Left lung (tissue), 14 donors: ENCODE measurements at places on chromosomes 7 and 10.

DNA sequence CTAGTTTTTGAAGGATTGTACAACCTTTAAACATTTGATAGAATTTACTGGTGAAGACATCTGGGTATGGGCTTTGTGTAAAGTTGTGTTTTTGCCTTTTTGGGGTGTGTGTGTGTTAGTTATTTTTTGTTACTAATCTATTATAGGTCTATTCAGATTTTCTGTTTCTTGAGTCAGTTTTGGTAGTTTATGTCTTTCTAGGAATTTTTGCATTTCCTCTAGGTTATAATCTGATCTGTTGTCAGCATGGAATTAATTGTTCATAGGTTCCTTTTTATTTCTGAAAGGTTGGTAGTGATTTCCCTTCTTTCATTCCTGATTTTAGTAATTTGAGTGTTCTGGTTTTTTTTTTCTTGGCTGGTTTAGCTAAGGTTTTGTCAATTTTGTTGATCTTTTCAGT, 17.7 kb downstream of the SEPTIN7 start:
- no peak overlapping the region for H3K27ac ChIP-seq
- H3K36me3 ChIP-seq, result no peaks in the 10 kb centered on the region
- H3K4me3 ChIP-seq, result no peak overlapping the region
- H3K27me3 ChIP-seq, result no peaks in the 10 kb centered on the region
- no peaks in the 10 kb centered on the region for H3K4me1 ChIP-seq
- DNase-seq, result no peak

DNA sequence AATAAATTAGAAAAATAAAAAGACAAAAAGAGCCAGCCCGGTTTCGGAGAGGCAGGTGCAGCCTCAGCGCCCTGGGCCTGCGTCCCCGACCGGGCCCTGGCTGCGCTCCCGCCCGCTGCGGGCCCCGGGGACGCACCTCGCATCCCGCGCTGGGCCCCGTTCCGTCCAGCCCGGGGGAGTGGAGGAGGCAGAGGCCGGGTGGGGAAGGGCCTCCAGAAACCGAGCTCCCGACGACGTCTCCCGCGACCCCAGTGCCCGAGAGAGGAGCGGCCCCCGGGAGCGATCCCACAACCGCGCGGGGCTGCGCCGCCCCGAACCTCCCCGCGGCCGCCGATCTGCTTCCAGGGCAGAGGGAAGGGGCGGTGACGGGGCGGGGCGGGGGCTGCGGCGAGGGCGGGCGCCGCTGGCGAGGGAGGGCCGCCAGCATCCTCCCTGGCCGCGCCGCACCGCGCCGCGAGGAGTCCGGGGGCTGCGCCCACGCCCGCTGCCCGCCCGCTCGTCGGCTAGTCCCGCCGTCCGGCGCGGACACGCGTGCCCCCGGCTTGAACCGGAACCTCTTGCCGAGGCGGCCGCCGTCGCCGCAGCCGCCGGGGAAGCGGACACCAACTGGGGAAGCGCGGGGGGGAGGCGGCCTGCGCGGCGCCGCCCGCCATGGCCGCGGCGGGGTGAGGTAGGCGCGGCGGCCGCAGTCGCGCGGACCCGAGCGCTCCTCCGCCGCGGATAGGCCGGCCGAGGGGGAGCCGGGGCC, at the start of gene CCNY:
Gene CCNY (plus strand): TSS at position 426 of the 748 bp plus-strand sequence. CDS start 545 bp downstream, outside the sequence.
- H3K4me1 ChIP-seq, result peaks cover 74% of the 10 kb centered on the region
- peak; percentile 85 for DNase-seq
- H3K36me3 ChIP-seq, result no peaks in the 10 kb centered on the region
- peak within 1 kb of the TSS; percentile 90 for H3K4me3 ChIP-seq

- no peak overlapping the region for H3K27ac ChIP-seq
- H3K4me3 ChIP-seq, result no peak overlapping the region
- H3K27me3 ChIP-seq, result no peaks in the 10 kb centered on the region
- DNase-seq, result no peak
Measured at GRCh38 chr10:85826377-85826776, 540.2 kb downstream of the GRID1 start.

DNA sequence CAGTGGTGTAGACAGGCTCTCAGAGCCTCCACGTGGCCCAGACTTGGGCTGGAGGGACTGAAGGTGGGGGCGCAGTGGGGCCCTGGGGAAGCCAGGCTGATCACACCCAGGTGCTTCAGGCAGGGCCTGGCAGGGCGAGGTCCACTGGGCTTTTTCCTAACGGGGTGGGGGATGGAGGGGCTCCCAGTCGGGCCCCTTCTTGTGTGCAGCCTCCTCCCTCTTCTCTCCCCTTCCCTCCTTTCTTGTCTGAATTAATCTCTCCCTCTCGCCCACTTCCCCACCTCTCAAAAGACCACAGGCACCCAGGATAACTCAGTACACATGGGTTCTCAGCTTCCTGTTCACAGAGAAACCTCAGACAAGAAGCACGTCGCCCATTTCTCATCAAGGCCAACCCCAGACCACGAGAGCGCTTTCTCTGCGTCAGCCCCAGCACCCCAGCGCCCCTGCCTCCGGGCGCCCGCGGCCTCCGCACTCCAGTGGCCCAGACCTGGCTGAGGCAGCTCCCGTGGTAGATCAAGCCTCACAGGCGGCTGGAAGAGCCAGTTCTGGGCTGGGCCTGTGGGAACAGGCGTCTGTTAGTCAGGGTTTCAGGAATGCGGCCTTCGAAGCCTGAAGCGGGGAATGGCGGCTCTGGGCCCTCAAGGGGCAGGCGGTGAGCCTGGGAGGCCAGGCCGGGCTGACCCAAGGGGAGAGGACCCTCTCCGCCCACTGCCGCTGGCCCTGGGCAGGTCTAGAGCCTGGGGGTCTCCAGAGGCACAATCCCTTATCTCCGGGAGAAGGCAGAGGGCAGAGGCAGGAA, 50.6 kb downstream of the PWWP2B start:
- H3K27ac ChIP-seq, result peak overlapping the region; percentile 87
- no peaks in the 10 kb centered on the region for H3K36me3 ChIP-seq

DNA sequence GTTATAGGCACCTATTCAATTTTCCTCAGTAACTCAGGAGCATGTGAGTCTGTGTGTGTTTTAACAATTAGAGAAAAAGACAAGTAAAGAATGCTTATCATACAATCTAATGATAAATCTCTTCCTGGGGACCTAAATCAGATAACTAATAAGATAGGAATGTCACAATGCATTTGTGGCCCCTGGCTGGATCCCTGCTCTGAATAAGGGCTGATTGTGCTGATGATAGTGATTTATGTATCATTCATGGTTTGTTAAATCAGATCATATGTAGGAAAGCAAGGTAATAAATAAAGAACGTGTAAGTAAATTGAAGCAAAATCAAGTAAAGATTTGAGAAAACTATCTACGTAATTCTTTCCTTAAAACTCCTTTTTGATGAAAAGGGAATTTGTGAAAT, 145.9 kb downstream of the C7orf25 start:
- H3K27me3 ChIP-seq, result no peaks in the 10 kb centered on the region
- no peaks in the 10 kb centered on the region for H3K36me3 ChIP-seq
- H3K27ac ChIP-seq, result no peak overlapping the region
- DNase-seq, result no peak

GRCh38 chr7:16590424-16590823, 55.1 kb downstream of the ANKMY2 start:
- H3K36me3 ChIP-seq, result no peaks in the 10 kb centered on the region
- H3K27ac ChIP-seq, result no peak overlapping the region
- H3K4me1 ChIP-seq, result no peaks in the 10 kb centered on the region
- no peak overlapping the region for H3K4me3 ChIP-seq
- no peaks in the 10 kb centered on the region for H3K27me3 ChIP-seq

- no peak for DNase-seq
- H3K36me3 ChIP-seq, result no peaks in the 10 kb centered on the region
- H3K27me3 ChIP-seq, result no peaks in the 10 kb centered on the region
- H3K4me1 ChIP-seq, result no peaks in the 10 kb centered on the region
- no peak overlapping the region for H3K4me3 ChIP-seq
Measured at GRCh38 chr10:49000437-49001398, 61.1 kb upstream of the LRRC18 start.

GRCh38 chr10:62270020-62270419, 1.4 kb upstream of the RTKN2 start:
- H3K4me1 ChIP-seq, result peaks cover 5% of the 10 kb centered on the region
- H3K4me3 ChIP-seq, result no peak overlapping the region
- no peaks in the 10 kb centered on the region for H3K36me3 ChIP-seq
- H3K27me3 ChIP-seq, result no peaks in the 10 kb centered on the region
- DNase-seq, result no peak

DNA sequence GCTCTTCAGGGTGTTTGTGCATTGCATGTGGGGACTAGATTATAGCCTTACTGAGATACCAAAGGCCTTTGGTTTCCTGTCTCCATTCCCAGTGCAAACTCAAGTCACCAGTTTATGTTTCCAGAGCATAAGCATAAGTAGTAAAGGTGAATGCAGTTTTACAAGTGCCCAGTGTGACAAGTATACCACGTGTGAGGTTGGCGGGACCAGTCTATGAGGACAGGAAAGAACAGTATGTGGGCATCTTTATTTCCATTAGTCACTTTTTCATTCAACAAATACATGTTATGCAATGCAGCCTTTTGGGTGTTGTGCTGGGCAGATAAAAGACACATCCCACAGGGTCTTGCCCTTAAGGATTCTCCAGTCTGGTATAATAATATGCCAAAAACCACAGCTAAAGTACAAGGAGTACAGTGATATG, 146.5 kb downstream of the ARID5B start:
- no peaks in the 10 kb centered on the region for H3K27me3 ChIP-seq
- peaks cover 17% of the 10 kb centered on the region for H3K4me1 ChIP-seq
- DNase-seq, result no peak
- H3K4me3 ChIP-seq, result no peak overlapping the region
- H3K36me3 ChIP-seq, result peaks cover 11% of the 10 kb centered on the region
- peak overlapping the region; percentile 73 for H3K27ac ChIP-seq

- H3K36me3 ChIP-seq, result no peaks in the 10 kb centered on the region
- no peak overlapping the region for H3K27ac ChIP-seq
Measured at GRCh38 chr10:117581961-117582360, 39.4 kb downstream of the EMX2 start.

DNA sequence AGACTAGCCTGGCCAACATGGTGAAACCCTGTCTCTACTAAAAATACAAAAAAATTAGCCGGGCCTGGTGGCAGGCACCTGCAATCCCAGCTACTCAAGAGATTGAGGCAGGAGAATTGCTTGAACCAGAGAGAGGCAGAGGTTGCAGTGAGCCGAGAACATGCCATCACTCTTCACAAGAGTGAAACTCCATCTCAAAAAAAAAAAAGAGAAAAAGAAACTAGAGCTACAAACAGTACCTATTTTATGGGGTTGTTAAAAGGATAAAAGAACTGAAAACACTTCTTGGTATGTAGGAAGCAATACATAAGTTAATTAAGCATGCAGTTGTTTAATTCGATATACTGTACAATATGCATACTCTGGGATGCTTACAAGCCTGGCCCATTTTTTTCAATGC, 216.9 kb downstream of the SORCS1 start:
- no peak for DNase-seq
- H3K27ac ChIP-seq, result no peak overlapping the region
- H3K4me1 ChIP-seq, result peaks cover 5% of the 10 kb centered on the region
- H3K27me3 ChIP-seq, result no peaks in the 10 kb centered on the region

GRCh38 chr10:97714401-97715258, 1.1 kb downstream of the MARVELD1 start:
- peaks cover 4% of the 10 kb centered on the region for H3K27me3 ChIP-seq
- peak overlapping the region; percentile 74 for H3K4me3 ChIP-seq
- peaks cover 75% of the 10 kb centered on the region for H3K4me1 ChIP-seq
- peak; percentile 73 for DNase-seq
- H3K27ac ChIP-seq, result peak overlapping the region; percentile 95

DNA sequence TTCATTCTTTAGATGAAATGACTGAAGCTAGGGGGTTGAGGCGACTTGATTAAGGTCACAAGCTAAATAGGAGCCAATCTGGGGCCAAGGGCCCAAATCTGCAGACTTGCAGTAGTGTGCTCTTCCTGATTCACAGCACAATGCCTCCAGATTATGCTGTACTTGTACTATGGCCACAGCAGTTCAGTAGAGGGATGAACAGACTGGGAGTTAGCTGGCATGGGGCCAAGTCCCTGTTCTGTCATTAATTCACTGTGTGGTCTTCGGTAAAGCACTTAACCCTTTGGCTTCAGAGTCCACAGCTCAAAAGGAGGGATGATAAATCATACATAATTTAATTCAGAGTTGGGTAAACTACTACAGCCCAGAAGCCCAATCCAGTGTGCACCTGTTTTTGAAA, 196.8 kb downstream of the XPNPEP1 start:
- no peak for DNase-seq
- no peaks in the 10 kb centered on the region for H3K36me3 ChIP-seq
- no peak overlapping the region for H3K27ac ChIP-seq
- H3K4me3 ChIP-seq, result no peak overlapping the region

GRCh38 chr10:27699776-27700175, 45.8 kb downstream of the MKX start:
- no peak overlapping the region for H3K4me3 ChIP-seq
- DNase-seq, result no peak
- no peak overlapping the region for H3K27ac ChIP-seq
- no peaks in the 10 kb centered on the region for H3K36me3 ChIP-seq
- H3K27me3 ChIP-seq, result no peaks in the 10 kb centered on the region
- no peaks in the 10 kb centered on the region for H3K4me1 ChIP-seq

DNA sequence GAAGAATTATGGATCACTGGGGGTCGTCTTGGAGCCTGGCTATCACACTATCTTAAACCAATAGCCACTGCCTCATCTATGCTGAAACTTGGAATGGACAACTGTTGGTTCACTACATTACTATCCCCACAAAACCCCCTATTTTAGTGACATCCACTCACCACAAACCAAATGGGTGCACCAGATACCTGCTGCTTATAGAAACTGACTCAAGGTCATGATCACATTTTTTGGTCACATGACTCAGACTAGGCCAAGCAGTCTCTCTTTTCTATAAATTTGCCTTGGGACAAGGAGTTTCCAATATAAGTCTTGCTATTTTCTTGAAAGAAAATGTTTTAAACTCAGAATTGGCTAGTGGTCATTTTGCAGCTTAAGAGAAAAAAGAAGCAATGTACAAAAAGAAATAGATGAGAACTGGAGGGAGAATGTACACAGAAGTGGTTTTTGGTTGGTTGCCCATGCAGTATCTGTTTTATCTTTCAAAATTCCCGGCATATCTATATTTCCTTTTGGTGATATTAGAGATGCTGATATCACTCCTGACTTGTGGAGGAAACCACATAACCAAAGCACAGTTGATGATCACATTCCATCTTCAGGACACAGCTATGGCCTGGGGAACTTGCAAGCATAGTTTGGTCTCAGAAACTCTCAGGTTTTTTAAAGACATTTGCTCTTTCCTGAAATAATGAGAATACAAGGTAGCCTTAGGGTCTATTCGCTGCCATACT, 85.2 kb upstream of the CACNA2D1 start:
- no peaks in the 10 kb centered on the region for H3K36me3 ChIP-seq
- no peak overlapping the region for H3K4me3 ChIP-seq
- H3K27me3 ChIP-seq, result no peaks in the 10 kb centered on the region
- no peak for DNase-seq
- H3K4me1 ChIP-seq, result no peaks in the 10 kb centered on the region
- no peak overlapping the region for H3K27ac ChIP-seq
